ENCODE measurements at places on chromosomes 2 and 18.

DNA sequence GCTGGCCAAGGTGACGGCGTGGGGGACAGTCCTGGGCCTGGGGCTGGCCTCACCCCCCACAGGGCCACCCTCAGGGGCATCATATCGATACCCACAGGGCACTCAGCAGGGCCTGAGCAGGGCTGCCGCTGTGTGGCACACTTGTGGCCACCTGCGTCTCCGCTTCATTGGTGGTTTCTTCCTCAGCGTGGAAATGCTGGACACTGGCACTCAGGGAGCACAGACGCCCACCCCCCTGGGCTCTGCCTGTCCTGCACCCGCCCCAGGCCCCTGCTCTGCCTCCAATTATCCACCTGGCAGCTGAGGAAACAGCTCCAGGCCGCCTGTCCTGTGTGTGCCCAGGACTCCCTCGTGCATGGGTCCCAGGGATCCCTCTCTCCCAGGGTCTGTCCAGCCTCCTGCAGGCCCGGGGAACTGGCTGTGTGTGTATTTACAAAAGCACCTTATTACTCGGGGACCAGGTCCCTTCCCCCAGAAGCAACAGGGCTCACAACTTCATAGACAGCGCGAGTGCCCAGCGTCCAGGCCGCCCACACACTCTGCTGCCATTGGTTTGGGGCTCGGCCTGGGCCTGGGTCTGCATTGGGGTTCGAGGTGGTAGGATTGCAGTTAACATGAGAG is 13.1 kb downstream of the CROCC2 start:
- DNase-seq, result peak; percentile 2

- DNase-seq, result no peak
These were observed 77.1 kb downstream of the THADA start for GRCh38 chr2:43518718-43519117.

DNA sequence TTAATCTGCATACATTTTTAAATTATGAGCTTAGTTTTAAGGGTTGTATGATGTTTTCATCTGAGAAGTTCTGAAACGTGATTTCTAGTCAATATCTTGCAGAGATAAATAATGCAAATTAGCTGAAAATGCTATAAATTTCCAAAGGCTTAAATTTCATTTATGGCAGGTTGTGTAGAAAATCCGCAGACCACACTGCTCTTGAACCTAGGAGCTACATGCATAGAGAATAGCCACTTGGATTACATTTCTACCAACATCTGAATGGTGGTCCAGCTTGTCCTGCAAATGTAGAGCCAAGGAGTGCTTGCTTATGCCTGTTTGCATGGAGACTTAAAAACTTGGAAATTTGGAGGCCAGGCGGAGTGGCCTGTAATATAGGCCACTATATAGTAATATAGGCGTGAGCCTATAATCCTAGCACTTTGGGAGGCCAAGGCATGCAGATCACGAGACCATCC is 6.8 kb downstream of the MAT2A start:
- no peak for DNase-seq

DNA sequence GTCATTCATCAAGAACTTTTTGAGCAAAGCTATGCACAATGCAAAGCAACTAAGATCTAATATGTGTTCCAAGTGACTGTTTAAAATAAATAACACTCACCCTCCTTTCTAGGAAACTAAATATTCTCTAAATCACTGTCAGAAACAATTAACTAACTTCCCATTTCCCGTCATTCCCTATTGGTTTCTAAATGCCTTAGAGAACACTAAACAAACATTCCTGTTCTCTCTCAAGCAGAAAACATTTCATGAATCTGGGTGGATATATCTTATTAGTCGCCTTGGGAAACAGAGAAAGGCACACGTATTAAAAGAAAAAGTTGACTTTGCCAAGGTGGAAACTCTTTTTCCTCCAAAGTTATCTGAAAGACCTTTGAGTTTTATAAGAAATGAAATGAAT is 735.2 kb downstream of the MBD2 start:
- no peak for DNase-seq

- DNase-seq, result no peak
These were observed 9.0 kb downstream of the HOXD8 start for GRCh38 chr2:176138526-176138922.
